Kasumi-1 (cell line): ENCODE measurements at places on chromosomes 5 and 9.

DNA sequence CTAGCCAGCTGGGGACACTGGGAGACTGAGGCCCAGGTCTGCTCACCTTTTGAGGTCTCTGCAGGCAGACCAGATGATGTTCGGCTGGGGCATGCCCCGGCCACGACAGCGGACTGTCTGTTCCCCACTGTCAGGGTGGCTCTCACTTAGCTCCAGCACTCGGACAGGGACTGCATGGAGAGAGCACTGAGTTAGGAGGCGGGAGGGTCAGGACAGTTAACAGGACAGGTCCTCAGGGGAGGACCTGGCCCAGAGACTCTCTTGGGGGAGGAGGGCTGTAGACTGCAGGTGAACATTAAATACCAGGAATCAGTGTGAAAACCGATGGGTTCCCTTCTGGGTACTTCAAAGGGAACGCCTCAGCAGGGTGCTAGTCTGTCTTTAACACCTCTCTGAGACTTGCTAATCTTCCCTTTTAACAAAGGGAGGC is 25.1 kb downstream of the PDGFRB start:
- DNase-seq = no peak

- DNase-seq = no peak
Observed at GRCh38 chr9:126061575-126061974, 265.1 kb upstream of the MVB12B start.

DNA sequence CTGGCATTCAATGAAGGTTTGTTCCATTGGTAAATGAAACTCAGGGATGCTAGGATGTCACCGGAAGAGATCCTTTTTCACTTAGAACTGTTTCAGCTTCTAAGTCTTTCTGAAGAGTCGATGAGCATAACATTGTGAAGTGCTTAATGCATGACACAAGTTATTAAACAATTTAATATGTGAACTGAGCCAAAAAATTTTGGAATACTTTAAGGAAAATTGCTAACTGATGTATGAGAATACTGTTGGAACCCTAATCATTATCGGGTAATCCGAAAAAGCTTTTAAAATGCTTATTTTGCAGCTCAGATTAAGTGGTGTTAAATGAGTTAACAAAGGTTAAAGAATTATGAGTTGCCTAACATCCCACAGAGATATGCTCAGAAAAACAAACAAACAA is 34.9 kb downstream of the DMRT2 start:
- no peak for DNase-seq

GRCh38 chr9:118984607-118985006 is 384.6 kb downstream of the BRINP1 start:
- no peak for DNase-seq

- no peak for DNase-seq
Observed at GRCh38 chr9:127419348-127419747, 4.8 kb upstream of the ZNF79 start.

DNA sequence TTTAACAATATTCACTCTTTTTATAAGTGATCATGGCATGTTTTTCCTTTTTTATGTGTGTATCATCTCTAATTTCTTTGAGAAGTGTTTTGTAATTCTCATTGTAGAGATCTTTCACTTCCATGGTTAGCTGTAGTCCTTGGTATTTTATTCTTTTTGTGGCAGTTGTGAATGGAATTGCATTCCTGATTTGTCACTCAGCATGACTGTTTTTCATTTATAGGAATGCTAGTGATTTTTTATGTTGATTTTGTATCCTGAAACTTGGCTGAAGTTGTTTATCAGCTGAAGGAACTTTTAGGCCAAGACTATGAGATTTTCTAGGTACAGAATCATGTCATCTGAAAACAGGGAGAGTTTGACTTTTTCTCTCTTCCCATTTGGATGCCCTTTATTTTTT is 13.1 kb upstream of the SPINK13 start:
- no peak for DNase-seq

DNA sequence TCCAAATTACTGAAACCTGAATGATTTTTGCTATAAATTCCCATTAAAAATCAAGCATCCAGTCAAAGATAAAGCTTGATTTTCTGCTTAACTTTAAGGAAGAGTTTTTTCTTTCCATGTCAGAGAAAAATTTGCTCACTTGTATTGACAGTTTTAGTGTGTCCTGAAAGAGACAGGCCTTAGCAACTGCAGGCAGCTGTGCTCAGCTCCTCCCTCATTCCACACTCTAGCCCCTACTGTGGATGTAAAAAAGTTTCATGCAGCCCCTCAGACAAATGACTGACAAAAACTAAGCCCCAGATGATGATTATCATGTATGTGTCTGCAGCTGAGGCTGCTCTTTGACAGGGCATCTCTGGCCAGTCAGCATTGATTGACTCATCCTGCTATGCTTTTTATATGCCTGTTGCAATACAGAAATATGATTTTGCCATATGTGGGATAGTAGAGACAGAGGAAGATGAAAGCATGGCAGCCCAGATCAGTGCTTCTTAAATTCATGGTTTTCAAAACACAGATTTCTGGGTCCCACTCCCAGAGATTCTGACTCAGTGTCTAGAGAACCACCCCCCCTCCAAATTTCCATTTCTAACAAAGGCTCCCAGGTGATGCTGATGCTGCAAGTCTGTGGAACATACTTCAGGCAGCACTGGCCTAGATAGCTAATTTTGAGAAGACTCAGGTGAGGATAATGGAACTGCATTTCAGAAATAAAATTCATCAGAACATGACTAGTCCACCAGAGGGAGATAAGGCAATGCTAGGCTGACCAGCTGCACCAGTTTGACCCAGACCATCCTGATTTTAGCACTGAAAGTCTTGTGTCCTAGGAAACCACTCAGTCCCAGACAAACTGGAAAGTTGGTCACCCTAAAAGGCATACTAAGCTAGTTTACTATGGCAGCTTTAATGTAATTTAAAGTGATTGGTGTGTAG is 298.7 kb upstream of the KCNN2 start:
- no peak for DNase-seq

DNA sequence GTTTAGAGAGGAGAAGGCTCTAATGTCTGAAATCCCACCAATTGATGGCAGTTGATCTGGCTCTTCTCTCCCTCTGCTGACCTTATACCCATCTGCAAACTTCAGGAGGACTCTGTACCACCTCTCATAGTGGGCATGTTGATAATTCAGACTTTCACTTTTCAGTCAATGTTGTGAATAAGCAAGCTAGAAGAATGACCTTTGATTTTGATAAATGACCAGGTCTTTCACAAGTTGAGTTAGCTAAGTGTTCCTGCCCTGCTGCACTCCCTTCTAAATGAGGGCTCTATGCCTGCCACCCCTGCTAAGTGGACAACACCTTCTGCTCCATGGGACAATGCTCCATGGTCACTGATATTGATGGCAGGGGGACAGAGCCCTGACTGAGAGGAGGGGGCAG is 74.7 kb downstream of the SPRY4 start:
- DNase-seq = no peak

GRCh38 chr5:110718311-110718710 is 8.2 kb downstream of the TMEM232 start:
- DNase-seq = no peak

DNA sequence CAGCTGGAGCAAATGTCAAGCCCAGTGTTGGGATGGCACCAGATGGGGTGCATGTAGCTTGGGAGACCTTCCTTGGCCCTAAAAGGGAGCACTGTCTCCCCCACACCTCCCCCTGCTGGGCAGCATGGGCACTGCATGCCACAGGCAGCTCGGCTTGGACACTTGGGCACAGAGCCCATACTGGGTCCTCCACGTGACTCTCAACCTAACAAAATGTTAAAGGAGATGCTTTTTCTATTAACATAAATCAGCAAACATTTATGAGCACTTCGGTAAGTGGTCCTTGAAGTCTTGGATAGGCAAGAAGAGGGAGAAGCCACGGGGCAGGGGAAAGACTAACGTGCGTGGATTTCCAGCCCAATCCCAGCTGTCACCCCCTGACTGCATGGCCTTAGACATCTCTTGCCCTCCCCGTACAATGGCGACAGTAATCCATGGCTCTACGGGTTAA is 23.9 kb upstream of the MAPK9 start:
- peak; percentile 75 for DNase-seq

DNA sequence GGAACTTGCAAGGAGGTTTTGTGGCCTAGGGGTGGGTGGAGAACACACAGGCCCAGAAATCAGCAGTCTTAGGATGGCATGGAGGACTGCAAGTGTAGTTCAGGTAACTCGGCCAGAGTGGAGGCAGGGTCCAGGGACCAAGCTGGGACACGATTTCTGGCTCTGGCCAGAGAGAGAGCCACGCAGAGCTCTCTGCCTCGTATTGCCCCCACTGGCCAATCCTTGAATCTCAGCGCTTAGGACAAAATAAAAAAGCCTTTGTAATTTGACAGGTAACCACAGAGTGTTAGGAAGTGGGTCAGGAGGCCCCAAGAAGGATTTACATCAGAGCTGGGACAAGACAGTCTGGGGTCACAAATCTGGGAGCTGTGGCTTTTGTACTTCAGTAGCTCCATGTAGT is 11.7 kb downstream of the MAP3K1 start:
- DNase-seq = no peak

DNA sequence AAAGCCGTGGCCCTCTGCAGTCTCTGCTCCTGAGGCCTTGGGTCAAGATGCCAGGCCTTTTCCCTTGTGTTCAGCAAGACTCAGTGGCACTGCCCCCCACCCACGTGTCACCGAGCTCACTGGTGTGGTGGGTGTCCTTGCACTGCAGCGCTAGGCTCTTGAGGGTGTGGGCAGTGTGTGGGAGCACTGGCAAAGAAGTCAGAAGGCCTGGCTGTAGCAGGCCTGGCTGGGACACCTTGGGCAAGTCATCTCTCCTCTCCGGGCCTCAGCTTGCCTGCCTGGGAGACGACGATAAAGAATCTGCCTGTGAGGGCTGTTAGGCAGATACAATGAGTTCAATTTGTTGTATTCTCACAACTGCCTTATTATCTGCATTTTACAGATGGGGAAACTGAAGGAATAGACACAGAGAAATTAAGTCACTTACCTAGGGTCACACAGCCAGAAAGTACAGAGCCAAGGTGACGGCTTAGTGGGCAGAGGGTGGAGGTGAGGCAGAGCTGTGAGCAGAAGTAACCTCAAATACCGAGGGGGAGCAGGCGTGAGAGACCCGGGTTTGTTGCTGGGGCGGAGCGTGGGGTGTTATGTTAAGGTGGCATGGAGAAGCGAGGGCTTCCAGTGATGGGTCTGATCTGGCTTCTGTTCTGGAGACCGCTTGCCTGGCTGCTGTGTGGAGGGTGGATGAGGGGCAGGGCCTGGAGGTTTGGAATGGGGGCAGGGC is 1.4 kb downstream of the TSPAN17 start:
- no peak for DNase-seq

- DNase-seq = no peak
Observed at GRCh38 chr9:127935765-127936221, 1.9 kb downstream of the DPM2 start.

DNA sequence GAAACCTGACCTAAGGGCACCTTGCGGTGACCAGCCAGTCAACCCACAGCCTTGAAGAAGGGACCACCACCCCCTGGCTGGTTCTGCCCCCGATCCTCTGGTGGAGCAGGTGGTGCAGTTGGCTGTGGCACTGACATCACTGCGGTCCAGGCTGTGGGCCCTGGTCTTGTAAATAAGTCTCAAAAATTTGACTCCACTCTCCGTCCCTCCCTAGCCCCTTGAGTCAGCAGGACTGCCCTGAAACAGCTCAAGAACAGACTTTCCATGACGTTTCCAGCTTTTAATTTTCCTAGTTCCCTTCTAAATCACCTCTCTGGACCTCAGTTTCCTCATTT is 134.8 kb upstream of the BOD1 start:
- DNase-seq = no peak

- DNase-seq = no peak
Observed at GRCh38 chr9:124562328-124562727, 55.1 kb upstream of the NR5A1 start.

DNA sequence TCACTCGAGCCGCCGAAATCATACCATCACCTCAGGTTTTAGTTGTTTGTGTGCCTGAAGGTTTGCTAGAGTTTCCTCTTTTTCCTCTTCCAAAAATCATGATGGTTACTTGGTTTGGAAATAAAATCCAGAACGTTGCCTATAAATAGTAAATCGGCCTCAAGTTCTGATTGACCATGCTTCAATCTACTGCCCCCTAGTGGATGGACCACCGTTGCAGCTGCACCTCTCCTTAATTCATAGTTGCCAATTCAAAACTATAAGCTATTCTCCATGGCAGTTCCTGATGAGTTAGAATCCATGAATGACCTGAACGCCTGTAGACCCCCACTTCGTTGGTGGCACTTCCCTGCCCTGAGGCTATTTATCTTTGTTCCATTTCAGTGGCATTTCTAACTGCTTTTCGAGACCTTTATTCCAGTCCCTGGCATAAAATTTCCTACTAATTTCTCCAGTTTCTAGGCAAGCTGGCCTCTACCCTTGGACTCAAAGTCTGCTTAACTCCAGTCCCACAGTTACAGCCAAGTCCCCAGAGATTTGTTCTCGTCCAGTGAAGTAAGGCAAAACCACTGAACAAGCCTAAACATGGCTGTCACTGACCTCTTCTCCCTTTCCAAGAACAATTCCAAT is 422.6 kb downstream of the EFNA5 start:
- DNase-seq = peak; percentile 62

DNA sequence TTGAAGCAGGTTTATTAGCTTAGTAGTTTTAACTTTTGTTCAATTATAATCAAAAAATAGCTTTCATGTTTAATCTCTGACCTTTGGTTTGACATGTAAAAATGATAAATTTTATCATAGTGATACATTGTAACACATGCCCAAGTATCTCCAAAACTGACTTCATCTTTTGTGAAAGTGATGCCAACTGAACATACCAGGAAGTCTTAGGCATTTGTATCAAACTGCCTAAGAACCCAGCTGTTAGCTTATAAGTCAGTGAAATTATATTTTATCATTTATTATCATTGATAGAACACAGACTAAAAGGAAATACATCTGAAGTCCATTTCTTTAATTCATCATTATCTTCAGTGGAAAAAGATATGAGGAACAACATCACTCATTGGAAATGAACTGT is 39.1 kb downstream of the NIPBL start:
- DNase-seq = no peak

DNA sequence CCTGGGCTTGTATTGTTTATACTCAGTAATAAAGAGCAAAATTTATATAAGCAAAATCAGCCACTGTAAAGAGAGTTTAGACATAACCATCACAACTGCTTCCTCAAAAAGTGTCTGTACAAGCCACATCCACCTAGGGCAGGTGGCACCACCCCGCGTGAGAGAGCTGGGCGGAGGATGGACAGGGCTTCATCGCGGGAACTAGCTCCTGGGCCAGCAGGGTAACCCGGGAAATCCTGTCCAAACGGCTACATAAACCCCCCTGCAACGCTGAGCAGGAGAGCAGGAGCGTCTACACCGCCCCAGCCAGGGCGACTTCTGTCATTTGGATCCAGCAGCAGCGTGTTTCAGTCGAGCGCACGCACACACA is 1.3 kb downstream of the SLC6A3 start:
- no peak for DNase-seq

GRCh38 chr5:62314213-62314830 is 8.3 kb downstream of the KIF2A start:
- no peak for DNase-seq

DNA sequence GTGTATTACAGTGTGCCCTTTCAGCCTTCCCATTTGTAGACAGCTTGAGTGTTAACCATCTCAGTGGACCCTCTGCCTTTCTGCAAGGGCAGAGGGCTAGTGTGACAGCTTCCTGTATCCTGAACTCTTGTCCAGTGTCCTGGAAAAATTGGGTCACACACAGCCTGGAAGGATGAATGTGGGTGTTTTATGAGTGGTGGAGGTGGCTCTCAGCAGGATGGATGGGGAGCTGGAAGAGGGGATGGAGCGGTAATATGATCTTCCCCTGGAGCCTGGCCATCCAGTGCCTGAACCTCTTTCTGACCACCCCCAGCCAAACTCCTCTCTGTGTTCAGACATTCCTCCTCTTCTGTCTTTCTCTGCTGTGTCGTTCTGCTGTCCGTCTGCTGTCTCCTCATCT is 113.0 kb downstream of the KIF4B start:
- no peak for DNase-seq
